ENCODE measurements at places on chromosomes 6 and 20.

GRCh38 chr6:138410048-138410735, 6.2 kb downstream of the HEBP2 start:
- DNase-seq, result no peak

DNA sequence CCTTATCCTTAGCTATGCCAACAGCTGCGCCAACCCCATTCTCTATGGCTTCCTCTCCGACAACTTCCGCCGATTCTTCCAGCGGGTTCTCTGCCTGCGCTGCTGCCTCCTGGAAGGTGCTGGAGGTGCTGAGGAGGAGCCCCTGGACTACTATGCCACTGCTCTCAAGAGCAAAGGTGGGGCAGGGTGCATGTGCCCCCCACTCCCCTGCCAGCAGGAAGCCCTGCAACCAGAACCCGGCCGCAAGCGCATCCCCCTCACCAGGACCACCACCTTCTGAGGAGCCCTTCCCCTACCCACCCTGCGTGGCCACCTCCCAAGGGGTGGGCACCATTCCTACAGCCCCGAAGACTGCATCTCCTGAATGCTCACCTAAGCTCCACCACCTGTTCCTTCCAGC, 1.3 kb downstream of the SSTR4 start:
- no peak for DNase-seq

GRCh38 chr6:163438940-163439335, 24.4 kb downstream of the QKI start:
- DNase-seq, result no peak

DNA sequence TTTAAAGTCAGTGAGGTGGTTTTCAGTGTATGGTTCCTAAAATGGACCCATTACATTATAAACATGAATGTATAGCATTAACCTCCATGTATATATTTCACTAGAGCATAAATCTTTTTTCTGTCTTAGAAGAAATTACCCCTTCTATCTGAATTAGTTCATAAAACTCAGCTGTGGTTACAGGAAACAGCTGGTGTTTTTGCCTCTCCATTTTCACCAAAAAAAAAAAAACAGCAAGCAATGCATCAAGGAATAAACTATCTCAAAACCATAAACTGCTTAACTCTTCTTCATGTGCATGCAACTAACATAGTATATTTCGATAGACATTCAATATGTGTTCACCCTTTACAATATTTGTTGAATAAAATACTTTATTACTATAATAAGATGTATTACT, 40.2 kb downstream of the MOXD1 start:
- DNase-seq, result no peak
